ENCODE measurements at places on chromosomes 5 and 9.

- DNase-seq, result no peak
Measured at GRCh38 chr9:94623253-94623652, 16.1 kb downstream of the FBP1 start.

DNA sequence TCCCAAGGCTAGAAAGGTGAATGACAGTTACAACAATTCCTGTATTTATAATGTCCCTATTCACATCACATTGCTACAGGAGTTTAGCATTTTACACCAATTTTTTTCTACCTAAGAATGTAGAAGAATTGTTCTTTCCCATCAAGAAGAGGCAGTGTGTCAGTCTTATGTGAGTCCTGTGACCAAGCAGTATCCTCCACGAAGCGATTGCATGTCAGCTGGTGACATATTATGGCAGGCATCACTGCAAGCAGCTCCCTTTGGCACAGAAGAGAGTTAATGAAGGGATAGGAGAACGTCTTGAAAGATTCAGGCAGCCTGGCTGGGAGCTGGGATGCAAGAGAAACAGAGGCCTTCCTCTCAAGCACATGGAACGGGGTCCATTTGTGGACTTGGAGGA, 199.8 kb downstream of the SMC2 start:
- no peak for DNase-seq

- no peak for DNase-seq
Measured at GRCh38 chr5:107977550-107978071, 306.9 kb upstream of the EFNA5 start.

DNA sequence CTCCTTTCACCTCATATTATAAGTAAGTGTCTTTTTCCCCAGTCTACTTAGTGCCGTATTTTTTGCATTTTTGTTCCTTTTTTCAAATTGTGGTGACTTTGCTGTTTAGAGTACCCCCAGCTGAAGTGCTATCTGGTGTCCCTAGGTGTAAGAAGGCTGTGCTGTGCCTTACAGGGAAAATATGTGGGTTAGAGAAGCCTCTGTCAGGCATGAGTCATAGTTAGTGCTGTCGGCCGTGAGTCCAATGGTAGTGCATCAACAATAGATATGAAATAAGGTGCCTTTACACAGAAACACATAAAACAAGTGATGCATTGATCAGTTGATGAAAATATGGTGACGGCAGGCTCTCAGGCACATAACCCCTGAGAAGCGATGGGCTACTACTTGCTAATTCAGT, 20.1 kb downstream of the SYK start:
- no peak for DNase-seq

DNA sequence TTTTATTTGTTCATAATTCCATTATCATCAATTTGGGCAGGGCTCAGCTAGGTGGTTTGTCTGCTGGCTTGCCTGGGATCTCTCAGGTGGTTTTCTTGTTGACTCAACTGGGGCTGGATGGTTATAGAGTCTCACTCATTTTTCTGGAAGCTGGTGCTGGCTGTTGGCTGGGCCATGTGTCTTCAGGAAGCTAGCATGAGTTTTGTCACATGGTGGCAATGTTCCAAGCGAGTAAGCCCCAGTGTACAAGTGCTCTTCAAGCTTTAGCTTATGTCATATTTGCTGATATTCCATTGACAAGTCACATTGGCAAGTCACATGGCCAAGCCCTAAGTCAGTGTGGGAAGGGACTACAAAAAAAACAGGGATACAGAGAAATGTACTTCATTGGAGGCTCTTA, 2.3 kb upstream of the RASEF start:
- no peak for DNase-seq

GRCh38 chr5:23158179-23158578, 305.0 kb upstream of the CDH12 start:
- DNase-seq, result no peak

DNA sequence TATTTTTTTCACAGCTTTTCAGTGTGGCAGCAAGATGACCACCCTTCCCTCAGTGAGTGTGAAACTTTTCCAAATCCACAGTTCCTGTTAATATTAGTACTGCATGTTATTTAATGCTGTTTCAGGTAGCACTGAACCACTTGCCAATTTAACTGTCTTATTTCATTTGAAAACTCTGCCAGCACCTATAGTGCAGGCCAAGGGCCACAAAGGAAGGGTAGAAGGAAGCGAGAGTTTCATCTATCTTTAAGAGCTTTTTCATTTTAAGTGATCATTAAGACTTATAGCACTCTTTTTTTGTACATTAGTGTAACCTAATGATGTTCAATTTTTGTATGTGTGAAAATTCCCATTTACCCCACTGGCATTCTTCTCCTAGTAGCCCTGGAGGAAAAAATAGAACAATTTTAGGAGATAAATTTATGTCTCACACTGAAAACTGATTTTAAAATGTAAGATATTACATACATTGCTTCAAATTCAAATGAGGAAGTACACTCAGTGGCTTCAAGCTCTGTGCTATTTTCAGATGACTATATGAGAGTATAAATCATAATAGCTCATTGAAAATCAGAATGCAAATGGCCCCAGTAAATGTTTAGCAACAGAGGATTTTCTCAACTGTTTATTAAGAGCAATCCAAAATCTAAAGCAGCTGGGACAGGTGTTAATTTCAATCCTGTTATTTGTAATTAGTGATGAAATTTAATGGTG, 820.5 kb downstream of the PTPRD start:
- no peak for DNase-seq

- peak; percentile 30 for DNase-seq
Measured at GRCh38 chr5:52800394-52801213, 12.9 kb downstream of the ITGA1 start.

DNA sequence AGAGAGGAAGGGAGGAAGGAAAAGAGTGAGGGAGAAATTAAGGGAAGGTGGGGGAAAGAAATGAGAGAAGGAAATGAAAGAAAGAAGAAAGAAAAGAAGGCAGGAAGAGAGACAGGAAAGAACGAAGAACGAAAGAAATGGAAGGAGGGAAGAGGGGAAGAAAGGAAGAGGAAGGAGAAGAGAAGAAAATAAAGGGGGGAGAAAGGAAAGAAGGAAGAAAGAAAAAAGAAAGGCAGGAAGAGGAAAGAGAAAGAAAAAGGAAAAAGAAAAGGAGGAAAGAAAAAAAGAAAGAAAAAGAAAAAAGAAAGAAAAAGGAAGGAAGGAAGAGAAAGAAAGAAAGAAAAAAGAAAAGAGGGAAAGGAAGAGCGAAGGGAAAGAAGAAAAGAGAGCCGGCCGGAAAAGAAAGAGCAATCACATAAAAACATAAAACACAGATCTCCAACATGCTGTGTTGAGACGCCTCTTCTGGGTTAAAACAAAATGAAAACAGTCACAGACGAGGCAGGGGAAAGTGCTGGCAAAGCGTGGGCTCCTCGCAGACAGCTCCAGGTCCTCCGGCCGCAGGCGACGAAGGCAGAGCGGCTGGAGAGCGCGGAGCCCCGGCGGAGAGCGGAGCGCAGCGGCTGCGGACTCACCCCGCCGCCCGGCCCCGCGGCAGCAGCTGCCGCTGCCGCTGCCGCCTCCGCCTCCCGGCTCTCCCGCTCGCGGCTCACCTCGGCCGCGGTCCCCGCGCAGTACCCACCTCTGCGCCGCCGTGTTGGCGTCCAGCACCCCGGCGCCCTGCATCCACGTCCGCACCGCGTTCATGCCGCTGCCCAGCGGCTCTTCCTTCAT, 896 bp downstream of the EBF1 start:
- DNase-seq, result no peak

GRCh38 chr5:4361753-4362152, 766.1 kb downstream of the IRX1 start:
- DNase-seq, result no peak

DNA sequence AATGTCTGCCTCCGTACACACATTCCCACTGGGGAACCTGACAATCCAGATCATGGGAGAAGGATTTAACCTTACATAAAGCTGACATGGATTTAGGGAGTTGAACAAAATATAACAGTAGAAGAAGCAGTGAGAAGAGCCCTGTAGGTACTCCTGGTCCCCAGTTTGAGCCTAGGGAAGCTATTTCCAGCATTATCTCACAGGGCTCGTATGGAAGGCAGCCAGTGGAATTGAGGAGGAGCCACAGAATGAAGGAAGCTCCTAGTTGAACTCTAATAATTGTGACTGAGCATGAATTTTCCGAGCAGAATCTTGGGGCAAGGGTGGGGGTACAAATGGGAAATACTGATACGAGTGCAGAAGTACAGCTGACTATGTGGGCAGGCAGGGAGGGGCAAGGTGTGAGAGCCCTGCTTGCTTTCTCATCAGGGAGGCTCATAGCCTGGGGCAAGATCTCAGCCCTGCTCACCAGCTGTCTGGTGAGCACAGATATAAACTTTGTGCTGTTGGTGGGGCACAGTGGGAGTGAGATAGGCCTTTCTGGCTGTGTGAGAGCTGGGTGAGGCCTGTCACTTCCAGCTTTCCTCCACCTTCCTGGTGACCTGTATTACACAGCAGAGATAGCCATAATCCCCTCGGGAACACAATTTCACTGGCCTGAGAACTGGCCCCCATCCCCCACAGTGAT, 290.7 kb upstream of the IL12B start:
- no peak for DNase-seq
